ENCODE measurements at places on chromosomes 4 and X.

- DNase-seq: no peak
Observed at GRCh38 chr4:8762356-8762755, 109.3 kb downstream of the HMX1 start.

GRCh38 chrX:82764521-82764920 is 743.6 kb upstream of the POU3F4 start:
- DNase-seq: no peak

DNA sequence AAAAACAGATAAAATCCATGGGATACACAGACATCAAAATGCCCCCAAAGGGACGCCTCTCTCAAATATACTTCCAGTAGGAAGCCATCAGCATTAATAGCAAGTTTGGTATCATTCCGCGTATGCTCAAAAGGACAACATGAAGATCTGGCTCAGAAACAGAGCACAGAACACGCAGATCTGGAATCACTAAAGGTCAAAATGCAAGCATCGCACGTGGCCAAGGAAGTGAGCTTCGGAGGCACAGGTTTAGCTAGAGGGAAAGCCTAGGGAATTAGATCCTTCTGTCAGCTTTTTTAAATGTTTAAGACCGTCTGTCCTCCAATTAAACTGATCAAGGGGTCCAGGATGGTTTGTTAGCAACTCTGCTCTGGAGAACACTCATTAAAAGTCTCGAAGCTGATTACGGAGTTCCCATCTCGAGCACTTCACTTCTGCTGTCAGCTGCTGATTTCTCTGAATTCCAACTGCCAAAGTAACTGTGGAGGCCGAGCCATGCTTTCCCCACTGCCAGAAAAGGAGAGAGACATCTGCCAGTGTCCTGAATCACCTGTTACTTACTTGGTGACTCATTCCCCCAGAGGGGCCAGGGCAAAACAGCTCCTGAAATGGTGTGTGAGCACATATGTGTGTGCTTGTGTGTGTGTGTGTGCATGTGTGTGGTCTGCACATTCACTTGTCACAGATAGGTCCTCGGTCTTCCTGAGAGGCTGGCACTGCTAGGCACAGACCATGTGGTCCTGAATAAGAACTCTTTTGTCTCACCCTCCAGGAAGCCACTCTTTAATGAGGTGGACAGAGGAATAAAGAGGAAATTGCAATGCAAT is 177.7 kb upstream of the PPARGC1A start:
- DNase-seq: no peak

DNA sequence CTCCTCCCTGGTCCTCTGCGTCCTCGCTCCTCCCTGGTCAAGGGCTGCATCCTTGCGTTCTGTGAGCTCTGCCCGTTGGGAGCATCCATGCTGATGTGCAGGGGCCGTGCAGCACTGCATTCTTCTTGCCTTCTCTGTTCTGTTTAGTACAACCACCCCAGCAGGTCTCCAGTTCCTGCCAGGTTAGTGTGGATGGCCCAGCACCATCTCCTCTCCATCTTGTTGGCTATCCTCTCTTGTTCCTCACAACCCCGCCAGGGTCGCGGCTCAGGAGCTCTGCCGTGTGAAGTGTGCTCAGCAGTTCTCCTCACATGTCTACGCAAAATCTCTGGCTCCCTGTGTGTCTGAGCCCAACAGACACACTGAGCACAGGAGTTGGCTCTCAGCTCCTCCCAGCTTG is 10.4 kb upstream of the MAEA start:
- no peak for DNase-seq

DNA sequence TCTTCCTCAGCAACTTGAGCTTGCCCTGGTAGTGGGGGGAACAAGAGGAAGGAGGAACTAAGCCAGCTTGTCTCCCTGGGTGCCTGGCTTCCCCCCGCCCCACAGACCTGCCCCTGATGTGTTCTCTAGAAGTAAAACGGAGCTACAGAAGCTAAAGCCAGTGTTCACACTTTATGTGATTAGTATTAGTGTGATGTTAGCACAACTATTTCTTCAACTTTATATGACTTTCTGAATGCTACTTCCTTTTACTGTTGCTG is 10.7 kb downstream of the RGS12 start:
- DNase-seq: no peak

- no peak for DNase-seq
Observed at GRCh38 chr4:25792200-25792791, 70.5 kb downstream of the SEL1L3 start.

DNA sequence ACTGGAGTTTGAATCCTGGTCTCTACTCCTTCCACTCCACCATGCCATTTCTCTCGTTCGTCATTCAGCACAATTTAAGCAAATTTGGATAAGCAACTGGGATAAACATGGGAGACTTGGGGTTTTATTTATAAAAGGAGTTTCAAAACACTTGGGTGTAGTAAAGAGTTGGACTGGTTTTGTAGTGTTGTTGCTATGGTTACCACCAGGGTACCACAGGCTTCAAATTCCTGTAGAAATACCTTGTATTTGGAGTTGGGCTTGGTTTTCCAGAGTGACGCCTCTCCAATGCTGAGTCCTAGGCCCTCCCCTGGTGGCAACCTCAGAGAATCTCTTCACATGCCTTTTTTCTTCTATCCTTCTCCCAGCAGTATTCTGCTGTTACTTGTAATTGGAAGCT is 27.9 kb upstream of the PHOX2B start:
- DNase-seq: no peak

GRCh38 chrX:42096265-42096920 is 173.0 kb upstream of the CASK start:
- DNase-seq: no peak

- DNase-seq: no peak
Observed at GRCh38 chr4:152316969-152317368, 218.9 kb downstream of the FBXW7 start.

GRCh38 chr4:62342346-62342745 is 1142.2 kb downstream of the ADGRL3 start:
- DNase-seq: no peak

DNA sequence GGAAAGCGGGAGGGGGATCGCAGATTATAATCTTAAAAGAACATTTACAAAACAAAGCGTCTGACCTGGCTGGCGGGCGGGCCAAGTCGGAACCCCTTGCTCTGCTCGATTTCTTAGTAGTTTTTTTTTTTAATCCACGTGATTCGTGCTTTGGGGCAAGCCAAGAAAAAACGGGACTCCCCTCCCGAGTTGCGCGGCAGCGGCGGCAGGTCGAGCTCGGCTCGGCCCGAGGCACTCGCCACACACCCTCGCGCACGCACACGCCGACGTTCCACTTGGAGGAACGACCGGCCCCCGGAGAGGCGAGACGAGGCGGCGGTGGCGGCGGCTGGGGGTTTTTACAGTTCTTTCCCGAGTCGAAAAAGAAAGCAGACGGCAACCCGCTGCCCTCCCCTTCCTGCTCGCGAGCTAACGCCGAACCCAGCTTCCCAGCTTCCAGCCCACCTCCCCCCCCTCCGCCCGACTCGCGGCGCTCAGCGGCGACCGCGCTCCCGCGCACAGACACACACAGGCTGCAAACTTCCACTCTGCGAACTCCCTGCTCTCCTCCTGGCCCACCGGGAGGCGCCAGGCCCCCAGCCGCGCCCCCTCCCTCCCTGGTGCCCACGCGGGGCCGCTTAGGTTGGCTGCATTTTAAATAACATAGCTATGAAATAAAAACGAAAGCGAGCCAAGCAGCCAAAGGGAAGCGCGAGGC is 1.2 kb downstream of the BCOR start:
- peak; percentile 57 for DNase-seq

Data from effector memory CD4-positive, alpha-beta T cell (primary cell).